ENCODE measurements at places on chromosomes 2 and 18.

DNA sequence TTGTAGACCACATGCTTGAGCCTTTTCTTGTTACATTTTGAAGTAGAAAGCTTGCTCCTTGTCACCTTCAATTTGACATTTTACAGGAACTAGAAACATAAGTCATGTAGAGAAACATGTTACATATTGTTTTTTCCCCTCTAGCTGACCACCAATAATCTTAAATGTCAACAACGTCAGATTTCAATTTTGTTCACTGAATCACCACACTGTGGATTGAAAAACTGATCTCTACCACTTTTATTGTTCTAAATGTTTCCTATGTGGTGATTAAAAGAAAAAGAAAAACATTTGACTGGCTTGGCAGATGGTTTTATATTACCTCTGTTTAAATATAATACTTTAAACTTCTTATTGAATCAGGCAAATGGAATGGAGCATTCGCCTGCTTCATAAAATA lies 87.7 kb downstream of the DSEL start:
- H3K36me3 ChIP-seq = no peaks in the 10 kb centered on the region
- no peak for DNase-seq
- H3K4me3 ChIP-seq = no peak overlapping the region
- H3K27me3 ChIP-seq = no peaks in the 10 kb centered on the region
- peaks cover 6% of the 10 kb centered on the region for H3K4me1 ChIP-seq
- H3K27ac ChIP-seq = no peak overlapping the region

DNA sequence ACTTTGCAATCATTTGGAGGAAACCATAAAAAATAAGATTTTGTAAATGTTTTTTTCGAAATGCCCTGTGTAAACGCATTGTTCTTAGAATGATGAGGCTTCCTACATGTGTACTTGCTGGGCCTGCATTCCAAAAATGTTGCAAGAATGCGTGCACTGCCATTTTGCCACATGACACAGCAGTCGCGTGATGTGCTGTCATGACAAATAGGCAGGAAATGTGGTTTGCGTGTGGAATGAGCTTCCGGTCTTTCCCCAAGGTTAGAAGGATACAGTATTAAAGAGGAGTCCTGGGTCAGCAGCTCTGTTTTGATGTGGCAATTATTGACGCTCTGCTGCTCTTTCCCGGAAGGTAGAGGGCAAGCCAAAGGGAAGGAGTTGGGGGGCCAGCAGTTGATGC lies 18.1 kb upstream of the SERPINB2 start:
- H3K4me1 ChIP-seq = no peaks in the 10 kb centered on the region
- no peak for DNase-seq
- no peaks in the 10 kb centered on the region for H3K36me3 ChIP-seq
- no peaks in the 10 kb centered on the region for H3K27me3 ChIP-seq

- H3K4me1 ChIP-seq = peaks cover 33% of the 10 kb centered on the region
- no peaks in the 10 kb centered on the region for H3K27me3 ChIP-seq
Measured at GRCh38 chr2:9594366-9595054, 36.3 kb downstream of the YWHAQ start.

- peaks cover 21% of the 10 kb centered on the region for H3K36me3 ChIP-seq
- H3K4me1 ChIP-seq = no peaks in the 10 kb centered on the region
- H3K27me3 ChIP-seq = no peaks in the 10 kb centered on the region
- H3K4me3 ChIP-seq = no peak overlapping the region
- H3K27ac ChIP-seq = no peak overlapping the region
Measured at GRCh38 chr2:233439191-233439590, 84.9 kb downstream of the DGKD start.

DNA sequence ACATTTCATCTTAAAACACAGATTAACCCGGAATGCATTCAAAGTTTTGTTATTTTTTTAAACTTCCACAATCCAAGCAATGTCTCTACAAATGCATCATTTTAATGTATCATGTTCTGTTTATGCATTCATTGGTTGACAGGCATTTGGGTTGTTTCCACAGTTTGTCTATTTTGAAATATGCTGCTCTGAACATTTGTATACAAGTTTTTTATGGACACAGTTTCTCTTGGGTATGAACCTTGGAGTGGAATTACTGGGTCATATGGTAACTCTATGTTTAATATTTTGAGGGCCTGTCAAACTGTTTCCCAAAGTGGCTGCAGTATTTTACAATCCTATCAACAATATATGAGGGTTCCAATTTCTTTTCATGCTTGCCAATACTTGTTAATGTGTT lies 57.3 kb downstream of the GULP1 start:
- H3K27me3 ChIP-seq = no peaks in the 10 kb centered on the region
- H3K4me3 ChIP-seq = no peak overlapping the region
- no peaks in the 10 kb centered on the region for H3K36me3 ChIP-seq
- no peak for DNase-seq

DNA sequence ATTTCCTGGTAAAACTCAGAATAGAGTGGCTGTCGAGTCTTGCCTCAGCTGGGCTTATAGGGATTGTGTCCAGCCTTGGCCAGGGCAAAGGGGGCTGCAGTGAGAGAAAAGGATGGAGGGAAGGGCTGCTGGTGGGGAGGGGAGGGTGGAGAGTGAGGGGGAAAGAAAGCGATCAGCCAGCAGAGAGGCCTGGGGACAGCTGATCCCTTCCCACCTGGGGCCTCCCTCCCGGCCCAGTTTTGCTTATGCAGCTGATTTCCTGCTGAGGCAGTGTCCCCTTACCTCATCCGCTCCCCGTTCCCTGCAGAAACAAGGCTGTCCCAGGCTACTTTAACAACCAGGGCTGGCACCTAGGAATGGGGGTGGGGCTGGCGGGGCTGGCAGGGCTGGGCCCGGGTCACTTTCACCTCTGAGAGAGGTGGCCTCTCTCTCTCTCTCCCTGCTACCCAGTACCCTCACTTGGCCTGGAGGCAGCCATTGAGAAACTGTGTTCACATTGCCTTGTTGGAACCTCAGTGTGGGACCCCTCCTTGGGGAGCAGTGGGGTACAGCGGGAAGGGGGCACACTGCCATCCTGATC lies 12.2 kb upstream of the GMPPA start:
- no peaks in the 10 kb centered on the region for H3K27me3 ChIP-seq
- DNase-seq = no peak
- no peaks in the 10 kb centered on the region for H3K36me3 ChIP-seq
- H3K27ac ChIP-seq = no peak overlapping the region
- H3K4me1 ChIP-seq = no peaks in the 10 kb centered on the region

- H3K4me1 ChIP-seq = peaks cover 9% of the 10 kb centered on the region
- H3K27me3 ChIP-seq = peaks cover 37% of the 10 kb centered on the region
- peak; percentile 87 for DNase-seq
- H3K27ac ChIP-seq = no peak overlapping the region
- H3K36me3 ChIP-seq = no peaks in the 10 kb centered on the region
Measured at GRCh38 chr2:218995972-218996711, 2.9 kb upstream of the CRYBA2 start.
